ENCODE measurements at places on chromosomes 7 and 10.

DNA sequence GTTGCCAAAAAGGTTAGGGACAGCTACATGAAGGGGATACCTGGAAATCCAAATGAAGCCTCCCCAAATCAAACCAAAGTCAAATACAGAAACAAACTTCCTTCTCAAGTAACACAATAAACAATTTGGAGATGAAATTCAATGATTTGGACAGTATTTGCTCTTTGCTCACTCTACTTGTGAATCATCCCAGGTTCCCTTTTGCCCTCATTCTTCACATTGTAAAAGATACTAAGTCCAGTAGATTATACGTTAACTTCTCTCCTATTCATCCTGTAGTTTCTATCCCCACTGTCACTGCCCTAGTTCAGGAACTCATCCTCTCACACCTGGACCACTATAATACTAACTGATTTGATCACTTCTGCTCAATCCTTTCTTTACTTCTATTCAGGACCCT is 28.3 kb downstream of the FZD1 start:
- no peak for DNase-seq

DNA sequence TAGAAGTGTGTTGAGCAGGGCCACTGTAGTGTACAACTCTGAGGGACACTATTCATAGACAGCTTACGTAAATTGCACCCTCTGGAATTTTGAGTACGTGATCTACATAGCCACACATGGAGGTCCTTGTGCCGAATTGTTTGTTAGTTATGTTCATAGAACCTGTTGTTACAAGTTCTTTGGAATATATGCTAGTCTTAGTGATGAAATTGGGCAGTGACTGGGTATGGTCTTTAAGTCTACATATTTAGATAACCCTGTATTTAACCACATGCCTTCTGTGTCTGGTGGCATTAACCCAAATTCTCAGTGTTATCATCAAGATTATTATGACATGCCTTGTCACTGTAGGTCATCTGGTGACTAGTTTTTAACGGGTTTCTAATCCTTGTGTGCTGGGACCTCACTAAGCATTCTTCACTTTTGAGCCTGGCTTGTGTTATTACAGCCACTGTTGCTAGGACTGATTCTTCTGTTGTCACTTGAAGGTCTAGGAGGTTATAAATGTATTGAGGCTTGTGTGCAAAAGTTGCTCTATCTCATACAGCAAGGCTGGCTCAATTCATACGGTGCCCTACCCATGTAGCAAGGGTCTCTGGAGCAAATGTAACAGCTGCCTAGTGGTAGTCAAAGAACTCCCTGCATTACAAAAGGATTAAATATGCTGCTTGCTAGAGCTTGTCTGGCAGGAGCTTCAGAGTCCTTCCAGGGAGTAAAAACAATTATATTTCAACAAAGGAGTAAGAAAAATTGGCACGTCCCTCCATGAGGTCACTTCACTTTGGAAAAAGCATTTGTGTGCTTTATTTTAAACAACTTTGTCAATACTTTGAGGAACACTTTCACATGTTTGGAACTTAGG is 65.4 kb downstream of the CDK14 start:
- peak; percentile 33 for DNase-seq

DNA sequence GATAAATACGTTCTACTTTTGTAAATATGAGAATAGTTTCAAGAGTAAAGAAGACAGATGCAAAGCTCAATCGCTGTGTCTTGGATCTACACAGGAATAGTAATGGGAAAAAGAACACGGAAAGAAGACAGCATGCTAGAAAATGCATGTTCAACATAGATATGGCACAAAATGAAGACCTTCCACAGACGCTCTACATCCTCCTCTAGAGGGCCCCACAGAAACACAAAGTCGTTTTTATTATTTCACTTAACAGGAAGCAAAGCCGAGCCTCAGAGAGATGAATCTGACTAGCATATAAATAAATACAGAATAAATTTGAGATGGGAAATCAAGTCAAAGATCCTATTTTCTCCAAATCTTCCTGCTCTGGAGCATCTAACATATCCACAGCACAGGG is 292.6 kb downstream of the PARD3 start:
- no peak for DNase-seq

DNA sequence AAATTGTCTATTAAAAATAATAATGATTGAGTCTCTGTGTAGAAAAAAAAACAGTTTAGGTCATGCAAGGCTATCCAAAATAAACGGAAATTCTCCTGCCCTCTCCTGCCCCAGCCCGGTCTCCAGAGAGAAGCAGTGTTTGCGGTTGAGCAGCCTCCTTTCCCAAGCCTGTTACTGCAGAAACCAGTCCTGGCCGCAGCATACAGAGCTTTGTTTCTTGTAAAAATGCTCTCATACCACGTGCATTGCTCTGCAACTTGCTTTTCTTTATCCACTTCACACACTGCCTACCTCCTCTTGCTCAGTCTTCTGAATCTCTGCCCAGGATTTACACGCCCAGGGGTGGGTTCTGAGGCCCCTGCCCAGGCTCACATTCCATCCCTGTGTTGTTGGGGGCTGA is 34.4 kb upstream of the CUL1 start:
- peak; percentile 65 for DNase-seq

DNA sequence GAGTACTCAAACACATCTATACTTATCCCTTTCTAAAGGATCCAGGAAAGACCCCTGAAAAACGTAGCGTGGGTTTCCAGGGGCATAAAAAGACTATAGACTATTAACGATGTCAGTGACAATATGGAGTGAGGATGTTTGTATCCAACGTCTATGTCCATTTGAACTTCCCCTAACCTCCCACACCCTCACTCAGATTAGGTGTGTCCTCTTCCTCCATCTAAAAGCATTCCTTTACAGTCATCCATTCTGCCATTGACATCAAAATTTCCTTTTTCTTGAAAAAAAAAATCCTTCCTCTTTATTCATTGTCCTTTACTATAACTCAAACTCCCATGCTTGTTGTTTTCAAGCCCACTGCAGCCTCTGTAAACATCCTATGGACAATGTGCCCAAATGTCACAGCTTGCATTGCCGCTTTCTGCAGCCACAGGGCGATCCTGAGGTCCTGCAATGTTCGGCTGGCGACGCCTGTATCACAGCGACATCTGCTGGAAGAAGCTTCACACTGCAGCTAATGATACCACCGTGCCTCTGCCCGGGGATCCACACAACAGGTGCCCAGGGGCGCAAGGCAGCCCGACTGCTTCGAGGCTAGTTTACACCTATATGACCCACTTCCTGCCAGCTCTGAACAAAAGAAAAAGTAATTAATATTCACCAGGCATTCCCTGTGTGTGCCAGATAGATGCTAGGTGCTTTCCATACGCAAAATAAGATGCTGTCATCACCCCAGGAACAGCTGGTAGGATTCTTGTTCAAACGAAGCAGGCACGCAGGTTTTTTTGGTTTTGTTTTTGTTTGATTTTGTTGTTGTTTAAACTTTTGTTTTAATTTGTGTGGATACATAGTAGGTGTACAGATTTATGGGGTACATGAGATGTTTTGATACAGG is 267.9 kb upstream of the GHITM start:
- DNase-seq, result peak; percentile 51

DNA sequence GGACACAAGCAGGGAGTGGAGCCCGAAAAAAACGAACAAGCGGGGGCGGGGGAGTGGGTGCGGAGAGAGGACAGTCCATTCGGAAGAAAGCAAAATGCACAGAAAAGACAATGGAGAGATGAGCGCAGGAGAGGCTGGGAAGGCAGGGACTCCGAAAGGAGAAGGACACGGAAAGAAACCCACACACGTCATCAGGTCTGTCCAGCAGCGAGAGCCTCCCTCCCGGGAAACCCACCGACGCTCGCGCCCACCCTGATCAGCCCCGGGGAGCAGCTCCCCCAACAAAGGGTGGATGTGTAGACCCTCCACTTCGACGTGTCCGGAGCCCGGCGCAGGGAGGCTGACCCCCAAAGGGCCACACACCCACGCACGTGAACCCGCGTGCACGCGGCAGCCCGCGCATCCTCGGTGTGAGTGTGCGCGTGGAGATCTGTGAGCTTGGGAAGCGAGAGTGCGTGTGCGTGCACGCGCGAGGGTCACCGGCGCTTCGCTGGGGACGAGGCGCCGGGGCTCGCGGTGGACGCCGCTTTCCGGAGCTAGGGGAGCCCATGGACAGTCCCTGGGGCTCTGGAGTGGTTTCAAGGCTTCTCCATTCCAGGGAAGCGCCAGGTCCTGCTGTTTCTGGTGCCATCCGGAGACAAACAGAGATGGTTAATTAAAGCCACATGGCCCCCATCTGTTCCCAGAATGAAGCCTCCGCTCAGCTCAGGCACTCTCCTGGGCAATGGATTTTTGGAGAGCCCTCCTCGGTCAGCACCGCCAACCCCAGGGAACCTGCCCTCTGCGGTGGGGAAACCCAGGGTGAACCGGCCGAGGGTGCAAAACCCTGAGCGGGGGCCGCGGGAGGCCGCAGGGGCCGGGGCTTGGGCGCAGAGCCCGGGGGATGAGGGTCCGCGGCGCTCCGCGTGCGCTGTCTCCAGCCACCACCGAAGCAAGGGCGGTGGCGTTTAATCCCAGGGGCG is 916 bp downstream of the LAMB1 start:
- DNase-seq, result peak; percentile 66

- no peak for DNase-seq
These were observed 56.5 kb upstream of the KDM7A start for GRCh38 chr7:140232957-140233917.

- DNase-seq, result peak; percentile 93
These were observed 39.6 kb downstream of the GRK5 start for GRCh38 chr10:119246862-119247549.

DNA sequence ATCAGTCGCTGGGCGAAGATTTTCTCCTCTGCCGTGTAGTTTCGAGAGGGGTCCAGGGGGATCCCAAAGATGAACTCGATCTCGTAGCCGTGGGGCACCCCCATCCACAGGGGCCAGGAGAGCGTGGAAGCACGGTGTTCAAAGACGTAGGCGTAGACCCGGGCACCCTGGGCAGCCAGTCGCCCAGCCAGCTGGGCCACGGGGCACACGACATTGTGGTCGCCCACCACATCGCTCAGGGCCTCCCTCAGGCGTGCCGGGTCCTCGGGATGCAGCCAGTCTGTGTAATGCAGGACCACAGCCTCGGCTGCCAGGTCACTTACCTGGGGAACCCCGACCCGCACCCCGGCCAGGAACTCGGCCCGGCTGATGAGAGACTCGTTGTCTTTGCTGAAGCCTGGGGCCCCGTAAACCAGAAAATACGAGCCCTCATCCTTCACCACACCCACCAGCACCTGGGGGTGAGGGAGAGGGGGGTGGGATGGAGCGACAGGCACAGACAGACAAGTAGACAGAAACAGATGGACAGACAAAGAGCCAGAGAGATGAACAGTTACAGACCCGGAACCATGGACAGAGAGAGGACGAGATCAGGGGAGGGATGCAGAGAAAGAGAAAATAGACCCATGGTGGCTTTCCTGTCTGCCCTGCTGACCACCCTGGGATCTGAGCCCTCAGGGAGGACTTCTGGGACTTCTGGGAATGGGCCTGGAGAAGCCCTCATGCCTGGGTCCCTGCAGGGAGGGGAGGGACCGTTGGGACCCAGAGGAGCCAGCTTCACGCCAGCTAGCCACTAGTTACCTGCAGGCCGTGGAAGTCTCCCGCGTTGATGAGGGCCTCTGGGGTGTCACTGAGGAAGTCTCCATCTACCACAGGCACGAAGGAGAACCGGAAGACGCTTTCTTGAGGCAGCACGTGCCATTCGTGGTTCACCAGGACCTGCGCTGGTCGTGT is 3.0 kb downstream of the ACHE start:
- no peak for DNase-seq

DNA sequence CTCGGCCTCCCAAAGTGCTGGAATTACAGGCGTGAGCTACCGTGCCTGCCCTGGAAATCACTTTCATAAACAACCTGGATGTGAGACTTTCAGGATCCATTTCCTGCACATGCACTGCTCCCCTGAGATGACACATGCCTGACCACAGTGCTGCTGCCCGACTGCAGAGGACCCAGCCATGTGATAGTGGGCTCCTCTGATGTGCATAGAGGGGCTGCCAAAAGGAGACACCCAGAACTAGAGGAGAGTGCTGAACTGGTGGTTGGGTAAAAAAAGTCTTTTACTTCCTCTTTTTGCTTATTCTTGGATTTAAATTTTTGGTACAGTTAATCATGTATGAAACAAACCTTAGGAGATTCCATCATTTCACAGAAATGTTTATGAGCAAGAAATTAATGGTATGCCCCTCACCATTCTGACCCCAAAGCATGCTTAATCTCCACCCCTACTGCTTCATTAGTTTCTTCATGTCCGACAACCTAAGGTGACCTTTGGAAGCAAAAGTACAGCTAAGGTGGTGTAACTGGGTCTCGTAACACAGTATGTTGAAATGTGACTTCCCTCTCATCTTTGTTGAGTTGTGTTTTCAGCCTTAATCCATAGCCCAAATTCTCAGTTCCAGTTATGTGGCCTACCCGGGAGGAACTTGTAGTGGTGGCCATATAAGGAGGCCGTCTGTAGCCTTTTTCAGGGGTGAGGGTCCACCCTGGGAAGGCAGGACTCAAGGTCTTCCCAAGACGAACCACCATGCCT is 111.1 kb downstream of the RNF216 start:
- no peak for DNase-seq

- no peak for DNase-seq
These were observed 67.3 kb downstream of the AP3M1 start for GRCh38 chr10:74083304-74083703.

DNA sequence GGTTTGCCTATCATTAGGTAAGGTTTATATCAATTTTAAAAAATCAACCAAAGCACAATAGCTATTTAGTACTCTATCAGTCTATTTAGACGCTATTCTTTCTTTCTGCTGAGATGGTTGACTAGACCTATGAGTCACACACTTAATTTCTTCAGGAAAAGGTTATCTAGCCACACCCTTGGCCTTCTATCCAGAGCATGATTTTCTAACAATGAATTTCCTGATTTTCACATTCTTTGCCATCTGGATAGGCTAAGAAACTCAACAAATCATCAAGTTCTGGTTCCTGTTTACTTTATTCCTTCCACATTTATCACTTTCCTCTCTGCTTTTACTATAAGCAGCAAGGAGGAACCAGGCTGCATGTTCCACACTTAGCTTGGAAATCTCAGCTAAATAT is 8.1 kb downstream of the PRPS1L1 start:
- DNase-seq, result peak; percentile 65

GRCh38 chr10:129877773-129878371 is 86.2 kb downstream of the EBF3 start:
- no peak for DNase-seq

DNA sequence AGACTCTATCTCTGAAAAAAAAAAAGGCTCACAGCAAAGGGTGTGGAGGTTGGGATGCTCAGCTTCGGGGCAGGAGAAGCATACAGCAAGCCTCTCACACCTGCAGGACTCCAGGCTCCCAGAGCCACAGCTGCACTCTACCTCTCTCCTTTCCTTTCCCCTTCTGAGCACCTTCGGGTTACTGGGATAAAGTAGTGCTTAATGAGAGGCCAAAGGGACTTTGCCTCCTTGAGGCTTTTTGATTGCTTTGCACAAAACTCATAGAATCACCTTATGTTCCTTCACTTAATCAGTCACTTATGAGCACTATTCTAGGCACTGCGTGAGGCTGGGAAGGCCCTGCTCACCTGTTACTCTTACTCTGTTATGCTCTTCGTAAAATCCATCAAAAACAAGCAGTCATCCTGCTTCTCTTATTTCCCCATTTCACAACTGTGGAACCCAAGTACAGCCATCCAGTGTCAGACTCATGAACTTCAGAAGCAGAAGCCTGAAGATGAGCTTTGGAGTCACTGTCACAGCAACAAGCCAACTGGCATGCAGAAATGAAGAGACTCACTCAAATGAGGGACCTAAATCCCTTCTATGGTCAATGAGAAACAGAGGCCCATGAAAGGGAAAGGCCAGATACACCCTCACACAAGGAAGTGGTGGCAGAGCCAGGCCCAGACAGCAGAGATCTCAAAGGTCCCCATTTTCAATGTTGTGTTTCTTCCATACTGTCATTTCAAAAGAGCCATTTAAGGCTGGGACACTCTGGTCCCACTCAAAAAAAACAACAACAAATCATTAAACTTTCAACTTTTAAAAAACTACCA is 205.4 kb downstream of the KCNMA1 start:
- DNase-seq, result no peak

Measured in AG10803 (cell line).